Activated T-cell treated with anti-CD3 and anti-CD28 coated beads, Interleukin-2, amount 50 U/mL, for 48 hours (primary cell): ENCODE measurements at places on chromosomes 6 and 20.
A peak's percentile ranks its signal among the peaks of the same experiment; 100 is the strongest.

DNA sequence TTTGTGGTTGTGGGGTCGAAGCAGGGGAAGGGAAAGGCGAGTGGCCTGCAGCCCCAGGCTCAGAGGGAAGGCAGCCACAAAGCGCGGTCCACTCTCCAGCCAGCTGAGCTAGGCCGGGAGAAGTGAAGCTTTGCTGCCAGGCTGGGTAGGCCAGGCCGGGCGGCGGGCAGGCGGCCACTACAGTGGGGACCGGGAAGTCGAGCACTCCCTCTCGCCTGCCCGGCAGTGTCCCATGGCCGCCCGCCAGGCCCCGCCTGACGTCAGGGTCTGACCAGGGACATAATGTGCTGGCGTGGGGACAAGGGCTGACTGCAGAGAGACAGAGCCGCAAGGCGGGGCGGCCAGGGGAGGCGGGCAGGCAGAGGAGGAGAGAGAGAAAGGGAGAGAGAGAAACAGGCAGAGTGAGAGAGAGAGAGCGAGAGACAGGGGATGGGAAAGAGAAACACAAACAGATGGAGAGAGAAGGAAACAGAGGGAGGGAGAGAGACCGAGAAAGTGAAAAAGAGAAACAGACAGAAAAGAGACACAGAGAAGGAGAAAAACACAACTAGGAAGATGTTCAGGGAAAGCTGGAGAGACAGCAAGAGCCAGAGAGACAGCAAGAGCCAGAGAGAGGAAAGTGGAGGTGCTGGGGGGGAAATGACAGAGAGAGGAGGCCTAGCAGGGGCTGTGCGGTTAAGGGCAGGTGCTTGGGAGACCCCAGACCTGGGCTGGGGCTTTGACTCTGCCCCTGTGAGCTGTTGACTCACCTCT lies 94.5 kb upstream of the PTPN1 start:
- DNase-seq: no peak

GRCh38 chr6:158803733-158804143 lies 15.4 kb downstream of the EZR start:
- no peak for DNase-seq

GRCh38 chr6:157965387-157965786 lies 16.3 kb upstream of the SYNJ2 start:
- DNase-seq: no peak

DNA sequence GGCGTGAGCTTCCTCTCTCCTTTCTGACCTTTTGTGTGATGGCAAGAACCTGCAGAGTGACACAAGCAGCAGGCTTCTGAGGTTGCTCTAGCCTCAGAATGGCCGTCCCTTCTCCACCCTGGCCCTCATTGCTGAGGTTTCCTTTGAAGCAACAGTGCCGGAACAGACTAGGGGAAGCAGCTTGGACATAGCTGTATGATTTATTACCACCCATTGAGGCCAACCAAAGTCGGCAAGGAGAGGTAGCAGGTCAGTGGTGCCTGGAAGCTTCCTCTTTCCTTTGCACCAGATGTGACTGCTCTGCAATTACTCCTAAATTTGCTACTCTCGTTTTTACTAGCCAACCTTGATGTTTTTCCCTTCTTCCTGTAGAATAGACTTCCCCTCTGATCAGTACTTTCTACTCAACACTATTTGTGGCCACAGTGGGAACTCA lies 31.4 kb downstream of the PTPN1 start:
- no peak for DNase-seq

DNA sequence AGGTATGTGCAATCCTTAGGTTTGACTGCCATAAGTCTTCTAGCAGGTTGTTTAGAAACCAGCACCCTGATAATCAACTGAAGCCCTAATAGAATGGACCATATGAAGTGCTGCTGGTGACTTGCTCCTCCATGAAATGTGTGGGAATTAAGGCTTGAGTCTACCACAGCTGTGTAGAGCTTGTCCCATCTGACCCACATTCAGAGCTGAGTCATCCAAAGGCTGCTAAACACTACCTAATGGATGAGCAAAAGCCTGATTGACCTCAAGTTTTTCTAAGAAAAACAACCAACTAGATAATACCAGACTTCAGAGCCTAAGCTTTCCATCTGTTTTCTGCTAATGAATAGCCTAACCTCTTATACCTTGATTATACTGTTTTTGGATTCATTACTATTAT lies 120.3 kb upstream of the MOCS1 start:
- no peak for DNase-seq

- no peak for DNase-seq
Measured at GRCh38 chr6:119215885-119216590, 133.5 kb downstream of the MAN1A1 start.

GRCh38 chr6:110232450-110232849 lies 52.2 kb downstream of the CDC40 start:
- no peak for DNase-seq

DNA sequence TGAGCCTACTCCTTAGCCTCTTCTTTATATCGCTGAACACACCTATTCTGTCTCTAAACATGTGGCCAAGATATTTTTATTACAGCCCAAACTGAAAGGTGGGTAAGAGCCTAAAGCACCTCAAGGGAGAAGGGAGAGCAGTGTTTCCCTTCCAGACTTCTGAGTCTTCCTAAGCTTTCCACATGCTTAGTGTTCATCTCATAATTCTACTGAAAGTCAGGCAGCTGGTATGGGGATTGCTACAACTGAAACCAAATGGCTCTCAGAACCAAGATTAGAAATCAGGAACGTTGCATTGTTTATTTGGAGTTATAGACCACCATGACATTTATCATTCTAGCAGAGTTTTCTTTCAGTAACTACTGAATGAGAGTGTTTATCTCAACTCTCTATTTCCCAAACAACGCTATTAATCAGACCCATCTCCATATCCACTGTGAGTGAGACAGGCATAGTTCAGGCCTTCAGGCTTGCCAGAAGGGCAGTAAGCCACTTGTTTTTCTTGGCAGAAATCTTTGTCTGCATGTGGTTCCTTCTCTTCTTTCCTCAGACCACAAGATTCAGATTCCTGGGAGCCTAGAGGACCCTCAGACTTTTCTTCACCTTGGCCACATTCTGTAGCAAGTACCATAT lies 22.8 kb downstream of the VGLL2 start:
- no peak for DNase-seq

GRCh38 chr6:89828988-89829471 lies 650 bp upstream of the CASP8AP2 start:
- peak; percentile 52 for DNase-seq

DNA sequence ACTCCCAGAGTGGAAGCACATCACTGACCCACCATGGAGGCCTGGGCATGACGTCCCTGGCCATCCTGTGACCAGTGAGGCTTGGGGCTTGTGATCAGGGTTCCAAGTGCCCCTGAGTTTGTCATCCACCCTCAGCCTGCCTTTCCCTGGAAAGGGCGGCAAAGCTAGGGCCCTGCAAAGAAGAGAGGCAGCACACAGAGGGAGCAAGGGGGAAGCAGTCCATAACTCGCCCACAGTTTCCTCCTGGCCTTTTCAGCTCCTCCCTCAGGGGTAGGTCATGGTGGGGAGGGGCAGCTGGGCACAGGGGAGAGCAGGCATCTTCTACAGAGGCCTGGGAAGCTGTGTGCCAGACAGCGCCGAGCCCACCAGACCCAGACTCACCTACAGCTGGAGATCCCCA lies at the start of gene NCR2:
Gene NCR2, plus strand, starts transcription at position 313 of the 400 bp plus-strand sequence. CDS start 269 bp downstream, outside the sequence.
- no peak for DNase-seq

DNA sequence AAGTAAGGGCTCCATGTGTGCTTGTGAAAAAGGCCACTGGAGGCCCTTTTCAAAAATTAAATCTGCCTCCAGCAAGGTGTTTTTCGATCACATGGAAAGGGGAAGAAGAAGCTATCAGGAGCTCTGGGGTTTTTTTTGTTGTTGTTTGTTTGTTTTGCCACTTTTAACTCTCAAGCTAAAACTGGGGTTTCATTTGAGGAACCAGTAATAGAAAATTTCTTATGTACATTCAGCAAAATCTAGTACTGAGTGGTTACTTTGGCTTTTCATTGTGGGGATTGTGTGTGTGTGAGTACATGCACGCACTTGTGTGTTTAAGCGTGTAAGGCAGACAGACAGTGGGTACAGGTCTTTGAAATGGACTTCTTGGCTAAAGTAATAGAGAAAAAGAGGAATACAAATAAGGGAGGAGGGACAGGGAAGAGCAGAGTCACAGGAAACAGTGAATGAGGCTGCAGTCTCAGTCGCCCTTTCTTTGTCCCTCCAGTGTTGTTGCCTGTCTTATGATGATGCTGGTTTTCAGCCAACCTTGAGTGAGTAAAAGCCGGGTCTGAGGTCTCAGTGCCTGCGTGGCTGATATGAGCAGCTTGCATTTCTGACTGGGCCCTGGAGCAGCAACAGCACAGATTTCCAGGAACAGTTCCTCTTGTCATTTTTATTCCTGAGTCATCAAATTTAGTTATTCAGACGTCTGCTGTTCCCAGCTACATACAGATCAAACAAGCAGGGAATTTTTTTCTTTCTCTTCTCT lies 26.2 kb downstream of the SLC16A10 start:
- DNase-seq: peak; percentile 40

DNA sequence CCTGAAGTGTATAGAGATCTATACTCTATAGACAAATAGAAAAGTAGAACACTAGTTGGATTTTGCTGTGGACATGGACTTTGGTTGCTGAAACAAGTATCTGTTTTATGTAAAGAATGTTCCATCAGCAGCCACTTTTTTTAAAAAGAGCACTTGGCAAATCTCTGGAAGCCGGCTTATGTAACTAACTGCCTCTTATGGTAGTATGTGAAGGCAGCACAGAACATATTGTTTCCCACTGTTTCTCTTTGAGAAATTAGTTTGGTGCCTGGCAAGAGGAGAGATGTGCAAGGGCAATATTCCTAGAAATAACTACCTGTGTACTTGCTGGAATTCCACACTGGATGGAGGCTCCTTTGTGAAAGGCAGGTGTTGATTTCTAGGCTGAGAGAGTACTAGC lies 242.3 kb upstream of the PREP start:
- no peak for DNase-seq

DNA sequence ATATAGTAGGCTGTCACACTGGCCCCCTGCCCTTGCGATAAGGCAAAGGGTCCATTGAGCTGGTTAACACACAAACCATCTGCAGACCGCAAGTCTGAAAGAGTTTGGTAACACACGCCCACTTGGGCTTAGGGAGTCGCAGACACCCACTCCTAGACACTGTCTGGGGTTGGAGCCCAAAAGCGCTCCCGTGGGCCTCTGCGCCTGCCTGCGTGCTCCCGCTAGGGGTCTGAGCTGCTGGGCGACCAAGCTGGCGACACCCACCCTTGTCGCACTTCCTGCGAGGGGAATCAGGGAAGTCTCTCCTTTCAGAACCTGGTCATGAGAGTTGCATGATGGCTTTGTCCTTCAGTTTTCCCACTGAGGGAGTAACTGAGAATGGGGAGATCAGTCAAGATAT lies 653.0 kb downstream of the HTR1B start:
- DNase-seq: no peak

DNA sequence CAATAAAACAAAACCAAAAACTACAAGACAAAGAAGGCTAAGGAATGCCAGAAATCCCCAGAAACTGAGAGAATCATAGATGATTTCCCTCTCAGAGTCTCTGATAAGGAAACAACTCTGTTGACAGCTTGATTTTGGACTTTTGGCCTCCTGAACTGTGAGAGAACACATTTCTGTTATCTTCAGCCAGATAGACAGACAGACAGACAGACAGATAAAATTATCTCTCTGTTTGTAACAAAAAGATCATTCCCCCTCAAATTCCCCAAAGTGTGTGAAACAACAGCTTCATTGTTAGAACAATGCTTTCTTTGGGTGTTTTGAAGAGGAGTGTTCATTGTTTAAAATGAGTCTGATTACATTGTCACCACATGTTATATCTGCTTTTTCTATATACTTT lies 148.2 kb downstream of the BCKDHB start:
- DNase-seq: no peak

GRCh38 chr6:3017304-3017703 lies 17.6 kb downstream of the NQO2 start:
- no peak for DNase-seq

DNA sequence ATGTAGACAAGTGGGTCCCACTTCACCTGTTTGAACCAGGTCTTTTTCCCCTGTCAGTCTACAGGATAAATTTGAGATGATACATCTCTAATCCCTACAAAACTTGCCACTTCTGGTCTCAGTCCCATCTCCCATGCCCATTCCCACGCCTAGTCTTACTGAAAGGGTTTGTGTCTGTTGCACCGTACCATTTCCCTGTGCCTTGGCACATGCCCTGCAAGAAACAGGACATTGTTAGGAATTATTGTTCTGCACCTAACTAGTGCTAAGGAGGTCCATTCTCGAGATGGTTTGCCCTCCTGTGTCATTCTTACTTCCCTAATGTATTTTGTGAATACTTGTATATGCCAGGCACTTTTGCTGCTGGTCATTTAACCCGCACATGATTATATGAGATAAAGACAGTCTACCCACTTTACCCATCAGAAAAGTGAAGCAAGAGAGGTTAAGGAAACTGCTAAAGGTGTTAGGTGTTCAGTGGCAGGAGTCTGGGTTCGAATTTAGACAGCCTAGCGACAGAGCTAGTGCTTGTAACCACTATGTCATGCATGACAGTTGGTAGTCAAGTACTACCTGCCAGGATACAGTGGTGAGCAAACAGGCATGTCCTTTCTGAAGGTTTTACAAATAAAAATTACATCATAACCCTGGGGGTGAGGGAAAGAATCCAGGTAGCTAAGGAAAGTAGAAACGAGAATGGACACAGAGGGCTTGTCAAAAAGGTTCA lies 12.7 kb downstream of the FAM217A start:
- no peak for DNase-seq

DNA sequence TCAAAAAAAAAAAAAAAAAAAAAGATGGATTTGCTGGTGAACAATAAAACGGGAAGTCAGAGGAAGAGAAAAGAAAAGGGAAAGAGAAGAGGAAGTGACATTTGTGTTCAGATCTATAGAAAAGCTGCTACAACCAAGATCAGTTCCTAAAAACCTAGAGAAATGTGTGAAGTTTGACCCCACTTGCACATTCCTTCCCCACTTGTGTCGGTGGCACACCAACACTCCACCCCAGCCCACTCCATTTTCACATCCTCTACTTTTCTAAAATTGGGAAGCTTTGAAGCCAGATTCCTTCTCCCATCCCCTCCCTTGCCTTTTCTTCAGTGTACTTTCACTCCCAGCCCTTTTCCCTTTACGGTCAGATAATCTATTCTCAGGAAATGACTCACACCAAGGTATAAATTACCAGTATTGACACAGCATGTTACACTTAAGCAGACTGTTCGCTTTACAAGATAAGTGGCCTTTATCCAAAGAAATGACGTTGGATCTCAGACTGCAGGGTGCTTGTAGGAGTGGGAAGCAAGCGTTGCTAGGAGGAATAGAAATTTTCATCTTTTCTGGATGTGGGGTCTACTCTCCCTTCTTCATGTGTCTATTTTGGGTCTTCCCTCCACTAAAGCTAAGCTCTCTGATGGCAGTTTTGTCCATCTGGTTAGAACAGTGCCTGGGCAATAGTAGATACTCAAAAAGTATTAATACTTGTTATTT lies 92.5 kb upstream of the ADGRF1 start:
- DNase-seq: no peak

DNA sequence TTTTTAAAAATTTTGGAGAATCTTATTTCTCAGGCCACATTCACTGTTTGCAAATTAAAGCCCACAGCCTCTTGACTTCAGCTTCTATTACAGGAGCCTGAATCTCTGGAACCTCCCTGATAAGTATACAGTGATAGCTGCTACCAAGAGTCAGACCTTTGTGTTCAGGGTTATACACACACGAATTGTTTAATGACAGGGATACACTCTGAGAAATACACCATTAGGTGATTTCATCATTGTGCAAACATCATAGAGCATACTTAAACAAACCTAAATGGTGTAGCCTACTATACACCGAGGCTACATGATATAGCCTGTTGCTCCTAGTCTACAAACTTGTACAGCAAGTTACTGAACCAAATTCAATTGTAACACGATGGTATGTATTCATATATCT lies 473.9 kb downstream of the PKHD1 start:
- DNase-seq: no peak

GRCh38 chr6:52231406-52232127 lies 12.7 kb downstream of the IL17F start:
- DNase-seq: peak; percentile 65
